ENCODE measurements at places on chromosomes 5 and 9.
A peak's percentile ranks its signal among the peaks of the same experiment; 100 is the strongest.

DNA sequence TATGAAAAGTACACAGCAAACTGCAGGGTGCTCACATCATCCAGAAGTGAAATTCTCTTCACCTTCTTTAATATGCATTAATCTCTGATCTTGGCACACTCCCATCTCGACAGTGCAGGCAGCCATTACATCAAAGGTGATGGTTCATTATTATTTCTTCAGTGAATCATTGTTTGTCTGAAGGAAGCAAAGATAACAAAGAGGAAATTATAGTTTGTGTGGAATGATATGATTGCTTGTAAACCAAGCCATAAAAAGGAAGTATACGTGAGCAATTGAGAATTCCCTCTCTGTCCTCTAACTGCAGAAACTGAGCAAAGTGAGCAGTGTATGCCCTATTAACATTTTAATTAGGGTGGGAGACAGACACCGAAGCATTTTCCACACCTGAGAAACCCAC is 171.6 kb upstream of the PPP1R2B start:
- DNase-seq, result no peak

- no peak for DNase-seq
These were observed 142.3 kb downstream of the SMARCA2 start for GRCh38 chr9:2157277-2158110.

- DNase-seq, result no peak
These were observed 42.5 kb downstream of the SEMA4D start for GRCh38 chr9:89455356-89455824.

- DNase-seq, result no peak
These were observed 388.2 kb downstream of the PRR16 start for GRCh38 chr5:120852222-120852860.

GRCh38 chr9:137084526-137084925 is 2.3 kb upstream of the MAN1B1 start:
- no peak for DNase-seq

DNA sequence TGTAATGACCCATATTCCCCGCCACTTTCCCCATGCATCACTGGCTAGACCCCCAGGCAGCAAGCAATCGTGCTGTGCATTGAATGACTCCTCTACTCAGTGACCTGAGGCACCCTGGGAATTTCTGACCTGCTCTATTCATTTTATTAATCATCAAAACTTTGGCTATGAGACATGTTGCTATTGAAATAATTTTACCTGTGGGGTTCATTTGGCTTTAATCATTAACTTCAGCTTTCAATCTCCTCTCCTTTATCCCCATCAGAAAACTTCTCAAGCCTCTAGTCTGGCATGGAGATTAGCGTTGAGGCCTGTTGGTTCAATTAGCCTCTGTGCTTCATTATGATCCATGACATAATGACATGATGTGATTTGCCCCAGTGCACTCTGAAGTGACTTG is 429.0 kb downstream of the ZNF608 start:
- no peak for DNase-seq

- DNase-seq, result no peak
These were observed 85.5 kb downstream of the TEX10 start for GRCh38 chr9:100267211-100267610.

GRCh38 chr5:126971455-126972031 is 58.8 kb downstream of the MARCHF3 start:
- no peak for DNase-seq

DNA sequence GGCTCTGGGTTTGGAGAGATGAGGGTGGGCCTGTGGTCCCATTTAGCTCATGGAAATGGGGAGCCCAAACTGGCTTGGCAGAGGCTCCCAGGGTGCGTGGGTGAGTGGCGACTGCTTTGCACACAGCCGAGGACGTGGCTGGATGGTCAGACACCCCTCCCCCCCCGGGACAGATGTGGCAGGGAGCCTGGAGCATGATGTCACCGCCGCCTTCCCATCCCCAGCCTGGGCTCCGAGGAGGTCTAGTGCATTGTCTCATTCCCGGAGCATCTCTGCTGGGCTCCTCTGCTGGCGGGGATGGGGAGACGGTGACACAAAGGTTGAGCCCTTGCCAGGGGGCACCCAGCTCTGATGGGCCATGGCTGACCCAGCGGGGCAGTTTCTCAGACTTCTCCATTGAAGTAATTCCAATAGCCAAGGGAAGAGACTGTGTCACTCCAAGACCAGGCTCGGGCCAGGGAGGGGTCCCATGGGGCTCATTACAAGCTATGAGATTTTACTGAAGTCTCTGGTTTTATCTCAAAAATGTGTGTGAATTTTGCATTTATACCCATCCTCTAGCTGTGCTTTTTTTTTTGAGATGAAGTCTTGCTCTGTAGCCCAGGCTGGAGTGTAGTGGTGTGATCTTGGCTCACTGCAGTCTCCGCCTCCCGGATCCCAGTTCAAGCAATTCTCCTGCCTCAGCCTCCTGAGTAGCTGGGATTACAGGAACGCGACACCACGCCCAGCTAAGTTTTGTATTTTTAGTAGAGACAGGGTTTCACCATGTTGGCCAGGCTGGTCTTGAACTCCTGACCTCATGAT is 36.1 kb downstream of the HMCN2 start:
- no peak for DNase-seq

DNA sequence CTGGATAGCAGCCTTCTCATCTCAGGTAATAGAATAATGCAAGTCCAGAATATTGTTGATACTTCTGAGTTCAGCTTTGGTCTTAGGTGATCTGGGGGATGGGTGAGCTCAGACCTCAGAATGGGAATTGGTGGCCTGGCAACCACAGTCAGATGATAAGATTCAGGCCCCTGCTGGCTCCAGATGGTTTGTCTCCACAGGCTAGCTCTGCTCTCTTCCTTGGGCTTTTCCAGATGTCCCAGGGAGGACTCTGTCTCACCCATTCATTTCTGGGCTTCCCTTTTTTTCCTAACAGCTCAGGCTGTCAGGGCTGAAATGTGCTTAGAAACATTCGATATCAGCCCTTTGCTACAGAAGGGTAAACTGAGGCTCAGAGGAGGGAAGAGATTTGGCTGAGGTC is 17.6 kb upstream of the TNFSF15 start:
- DNase-seq, result no peak

DNA sequence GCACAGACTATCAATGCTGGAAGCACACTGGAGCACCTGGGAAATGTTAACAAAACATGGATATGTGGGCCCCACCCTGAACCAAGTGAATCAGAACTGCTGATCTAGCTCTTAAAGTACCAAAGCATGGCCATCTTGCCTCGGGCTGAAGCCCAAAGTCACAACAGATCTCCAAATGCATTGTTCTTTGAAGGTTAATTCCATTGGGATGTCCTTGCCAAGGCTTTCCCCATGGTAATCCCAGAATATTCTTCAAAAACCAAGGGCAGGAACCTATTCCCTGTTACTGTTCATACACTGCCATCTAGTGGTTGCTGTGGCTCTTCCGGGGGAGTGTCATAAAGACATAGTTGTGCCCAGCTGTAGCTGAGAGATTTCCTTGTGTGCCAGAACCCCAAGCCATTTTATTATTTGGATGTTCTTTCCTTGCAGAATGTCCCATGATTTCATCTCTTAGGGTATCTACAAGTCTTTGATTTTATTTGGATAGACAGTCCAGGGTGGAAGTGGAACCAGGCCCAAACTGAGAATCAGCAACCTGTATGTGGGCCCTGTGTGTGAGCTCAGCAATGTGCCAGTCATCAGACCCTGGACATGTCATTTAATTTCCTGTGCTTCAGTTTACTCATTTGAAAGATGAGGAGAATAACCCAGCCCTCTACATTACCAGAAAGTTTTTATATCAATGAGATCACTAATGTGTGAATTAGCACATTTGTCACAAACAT is 290.0 kb downstream of the ACTL7B start:
- peak; percentile 69 for DNase-seq

DNA sequence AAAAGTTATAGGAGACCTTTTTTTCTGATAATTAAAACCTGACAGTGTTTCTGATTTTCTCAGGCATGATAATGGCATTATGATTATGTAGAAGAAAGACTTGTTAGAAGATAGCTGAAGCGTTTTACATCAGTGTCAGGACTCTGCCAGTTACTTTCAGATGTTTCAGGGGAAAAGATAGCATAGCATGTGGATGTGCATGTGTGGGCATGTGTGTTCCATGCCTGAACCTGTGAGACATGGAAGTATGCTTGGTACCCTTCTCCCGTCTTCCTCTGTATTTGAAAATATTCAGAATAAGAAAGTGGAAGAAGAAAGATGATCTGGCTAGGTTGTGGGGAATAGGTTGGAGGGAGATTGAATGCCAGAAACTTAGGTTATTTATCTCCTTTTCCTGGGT is 113.1 kb upstream of the PCAT7 start:
- DNase-seq, result no peak

GRCh38 chr9:98997604-98998003 is 53.9 kb downstream of the COL15A1 start:
- DNase-seq, result no peak

GRCh38 chr5:118994595-118994994 is 6.2 kb upstream of the DTWD2 start:
- no peak for DNase-seq

GRCh38 chr5:150604010-150604409 is 36.5 kb upstream of the SYNPO start:
- DNase-seq, result no peak

DNA sequence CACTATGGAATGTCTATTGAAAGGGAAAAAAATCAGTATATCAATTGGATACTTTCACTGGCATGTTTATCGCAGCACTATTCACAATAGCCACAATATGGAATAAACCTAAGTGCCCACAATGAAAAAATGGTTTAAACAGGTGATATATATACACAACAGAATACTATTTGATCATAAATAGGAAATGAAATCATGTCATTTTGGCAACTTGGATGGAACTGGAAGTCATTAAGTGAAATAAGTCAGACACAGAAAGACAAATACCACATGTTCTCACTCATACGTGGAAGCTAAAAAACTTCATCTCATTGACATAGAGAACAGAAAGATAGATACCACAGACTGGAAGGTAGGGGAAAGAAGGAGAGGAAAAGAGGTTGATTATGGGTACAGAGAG is 471.6 kb upstream of the FTMT start:
- DNase-seq, result no peak

DNA sequence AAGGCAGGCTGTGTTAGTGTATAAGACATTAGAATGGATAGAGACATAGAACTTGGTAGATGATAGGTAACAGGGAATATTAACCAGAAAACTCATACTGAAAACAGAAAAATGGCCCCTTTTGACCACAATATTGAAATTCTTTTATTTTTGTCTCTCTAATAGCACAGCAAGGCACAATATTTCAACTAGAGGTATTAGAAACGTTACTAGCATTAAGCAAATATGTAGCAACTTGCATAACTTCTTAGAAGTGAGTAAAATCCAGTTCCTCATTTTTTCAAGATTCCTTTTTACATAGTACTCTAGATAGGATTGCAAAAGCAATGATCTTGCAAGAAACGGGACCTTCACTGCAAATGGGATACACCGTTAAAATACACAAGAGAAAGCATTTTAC is 102.7 kb upstream of the VCAN start:
- DNase-seq, result no peak

DNA sequence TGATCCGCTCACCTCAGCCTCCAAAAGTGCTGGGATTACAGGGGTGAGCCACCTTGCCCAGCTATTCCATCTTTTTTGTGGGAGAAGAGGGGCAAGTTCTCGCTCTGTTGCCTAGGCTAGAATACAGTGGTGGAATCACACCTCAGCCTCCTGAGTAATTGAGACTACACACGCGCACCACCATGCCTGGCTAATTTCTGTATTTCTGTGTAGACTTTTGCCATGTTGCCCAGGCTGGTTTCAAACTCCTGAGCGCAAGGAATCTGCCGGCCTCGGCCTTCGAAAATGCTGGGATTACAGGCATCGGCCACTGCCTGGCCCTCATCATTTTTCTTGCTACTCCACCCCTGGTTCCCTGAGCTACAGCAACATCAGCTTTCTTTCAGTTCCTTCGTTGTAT is 2.8 kb upstream of the NOL6 start:
- no peak for DNase-seq

DNA sequence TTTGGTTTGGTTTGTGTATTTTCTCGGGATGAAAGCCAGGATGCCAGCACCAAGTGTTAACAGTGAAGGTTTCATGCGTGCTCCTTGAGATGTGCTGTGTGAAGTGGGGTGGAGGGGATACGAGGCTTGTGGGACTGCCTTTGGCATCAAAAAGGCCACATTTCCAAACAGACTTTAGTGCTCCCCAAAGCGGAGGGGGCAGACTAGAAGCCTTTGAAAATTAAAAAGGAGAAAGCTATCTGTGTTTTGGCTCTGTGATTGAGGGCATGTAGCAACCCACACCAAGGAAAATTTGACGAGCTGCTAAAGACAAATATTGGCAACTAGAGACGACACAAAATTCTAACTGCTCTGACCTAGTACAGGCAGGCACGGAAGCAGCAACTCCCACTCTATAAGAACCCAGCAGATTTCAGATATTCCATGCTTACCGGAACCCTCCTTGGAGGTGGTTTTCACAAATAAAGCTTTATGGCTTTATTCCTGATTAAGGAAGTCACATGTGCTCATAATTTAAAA is 154.5 kb downstream of the ARSB start:
- no peak for DNase-seq

- no peak for DNase-seq
These were observed 11.4 kb upstream of the NDST1 start for GRCh38 chr5:150496534-150496933.

GRCh38 chr5:109819878-109820277 is 130.2 kb downstream of the MAN2A1 start:
- no peak for DNase-seq

GRCh38 chr5:140151144-140152021 is 23.6 kb upstream of the CYSTM1 start:
- no peak for DNase-seq

GRCh38 chr5:56023296-56023695 is 28.5 kb upstream of the IL6ST start:
- DNase-seq, result no peak

- DNase-seq, result peak; percentile 77
These were observed at the start of gene ZNF879 for GRCh38 chr5:179023528-179024189. TSS of gene ZNF879 (plus strand) at chr5:179023804. CDS start at chr5:179025005, 1,201 bp downstream.

- peak; percentile 12 for DNase-seq
These were observed 926.3 kb upstream of the ARRDC3 start for GRCh38 chr5:92309336-92309991.

DNA sequence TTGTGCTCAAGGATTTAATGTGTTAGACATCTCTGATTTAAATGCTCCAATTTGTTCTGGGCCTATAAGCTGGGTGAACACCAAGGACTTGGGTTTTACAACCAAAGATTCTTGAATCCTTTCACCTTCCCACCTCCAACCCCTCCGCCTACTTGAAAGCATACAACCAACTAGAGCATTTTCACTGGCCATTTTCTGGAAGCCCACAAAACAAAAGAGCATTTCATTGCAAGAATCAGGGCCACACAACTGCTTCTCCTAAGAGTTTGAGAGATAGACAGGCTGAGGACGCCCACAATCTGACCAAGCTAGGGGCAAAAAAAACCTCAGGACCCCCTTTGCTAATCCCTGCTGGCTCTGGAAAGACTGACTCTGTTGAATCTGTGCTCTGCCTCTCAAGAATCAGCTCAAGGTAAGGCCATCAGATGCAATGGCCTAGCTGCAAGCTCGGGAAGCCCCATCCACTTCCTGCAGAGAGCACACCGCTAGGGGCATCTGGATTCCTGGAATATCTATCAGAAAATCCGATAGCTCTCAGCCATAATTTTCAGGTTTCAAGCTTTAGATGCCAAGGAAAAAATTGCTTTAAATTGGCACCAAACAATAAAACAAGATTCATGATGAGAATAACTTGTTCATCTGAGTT is 57.7 kb downstream of the RETREG1 start:
- no peak for DNase-seq

- no peak for DNase-seq
These were observed 16.1 kb downstream of the GSN start for GRCh38 chr9:121283856-121284732.
